T-helper 2 cell treated with Interferon-gamma antibody and Interleukin-4, amounts not matched to agents 5 μg/mL and 100 μg/mL, for 36 hours (primary cell): ENCODE measurements at places on chromosomes 2 and 18.

GRCh38 chr2:119819846-119820245, 60.1 kb downstream of the PTPN4 start:
- DNase-seq, result no peak

GRCh38 chr18:75533950-75534349, 106.4 kb upstream of the SMIM21 start:
- DNase-seq, result no peak

- peak; percentile 60 for DNase-seq
These were observed 60.4 kb downstream of the RHOB start for GRCh38 chr2:20507166-20507692.

GRCh38 chr2:234368861-234369261, 128.0 kb downstream of the ARL4C start:
- peak; percentile 52 for DNase-seq

- no peak for DNase-seq
These were observed 9.4 kb downstream of the SMAD4 start for GRCh38 chr18:51039138-51040112.

DNA sequence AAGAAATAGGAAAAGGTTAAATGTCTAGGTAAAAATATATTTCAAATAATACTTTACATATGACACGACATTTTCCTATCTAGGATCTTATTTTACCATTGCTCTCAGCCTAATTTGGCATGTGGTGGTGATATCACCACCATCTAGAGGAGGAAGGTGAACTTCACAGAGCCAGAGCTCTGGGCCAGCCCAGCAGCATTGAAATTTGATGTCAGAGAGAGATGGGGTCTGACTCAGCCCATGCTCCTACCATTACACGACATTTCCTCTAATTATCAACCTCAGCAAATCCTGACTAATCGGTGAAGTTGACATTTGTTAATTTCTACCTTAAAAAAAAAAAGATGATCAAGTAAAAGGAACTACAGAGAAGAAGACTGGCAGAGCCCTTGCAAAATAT, 42.3 kb downstream of the LRRTM4 start:
- DNase-seq, result no peak

DNA sequence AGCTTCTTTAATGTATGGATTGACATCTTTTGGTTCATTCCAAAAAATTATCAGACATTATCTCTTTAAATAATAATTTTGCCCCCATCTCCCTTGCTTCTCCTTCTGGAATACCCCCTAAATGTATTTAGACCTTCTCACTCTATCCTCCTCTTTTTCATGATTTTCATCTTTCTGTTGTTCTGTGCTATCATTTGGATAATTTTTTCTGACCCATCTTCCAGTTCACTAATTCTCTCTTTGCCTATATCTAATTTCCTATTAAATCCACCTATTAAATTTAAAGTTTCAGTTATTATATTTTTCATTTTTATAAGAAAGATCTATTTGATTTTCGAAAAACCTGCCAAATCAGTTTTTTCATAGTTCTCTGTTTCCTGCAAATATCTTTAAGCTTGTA, 67.8 kb upstream of the ODC1 start:
- no peak for DNase-seq

- DNase-seq, result no peak
These were observed 633 bp downstream of the BCL2 start for GRCh38 chr18:63318889-63319382.

DNA sequence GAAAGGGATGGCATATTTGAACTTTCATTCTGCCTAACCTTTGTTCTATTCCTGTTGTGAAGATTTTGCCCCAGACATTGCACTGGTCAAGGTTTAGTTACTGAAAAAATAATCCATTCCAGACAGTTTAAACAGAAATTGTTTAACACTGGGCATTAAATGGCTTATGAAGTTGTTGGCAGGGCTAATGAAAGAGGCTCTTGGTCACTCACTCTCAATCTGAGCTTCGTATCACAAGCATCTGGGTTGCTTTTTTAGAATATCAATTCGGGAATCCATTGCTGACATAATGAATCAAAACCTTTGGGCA, 8.0 kb upstream of the ACYP2 start:
- DNase-seq, result no peak

DNA sequence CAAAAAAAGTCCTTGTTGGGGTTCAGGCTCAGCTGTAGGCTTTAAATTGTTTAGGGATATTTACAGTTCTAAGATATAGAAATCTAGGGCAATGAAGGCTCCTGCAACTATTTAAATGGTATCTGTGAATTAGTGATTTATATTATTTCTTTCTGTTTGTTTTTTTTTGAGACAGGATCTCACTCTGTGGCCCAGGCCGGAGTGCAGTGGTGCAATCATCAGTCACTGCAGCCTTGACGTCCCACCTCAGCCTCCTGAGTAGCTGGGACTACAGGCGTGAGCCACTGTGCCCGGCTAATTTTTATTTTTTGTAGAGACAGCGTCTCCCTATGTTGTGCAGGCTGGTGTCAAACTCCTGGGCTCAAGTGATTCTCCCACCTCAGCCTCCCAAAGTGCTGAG, 32.3 kb upstream of the NDUFV2 start:
- no peak for DNase-seq

GRCh38 chr2:217650229-217650628, 352.6 kb downstream of the TNS1 start:
- no peak for DNase-seq

GRCh38 chr18:48136051-48136826, 205.8 kb upstream of the SMAD2 start:
- DNase-seq, result no peak

DNA sequence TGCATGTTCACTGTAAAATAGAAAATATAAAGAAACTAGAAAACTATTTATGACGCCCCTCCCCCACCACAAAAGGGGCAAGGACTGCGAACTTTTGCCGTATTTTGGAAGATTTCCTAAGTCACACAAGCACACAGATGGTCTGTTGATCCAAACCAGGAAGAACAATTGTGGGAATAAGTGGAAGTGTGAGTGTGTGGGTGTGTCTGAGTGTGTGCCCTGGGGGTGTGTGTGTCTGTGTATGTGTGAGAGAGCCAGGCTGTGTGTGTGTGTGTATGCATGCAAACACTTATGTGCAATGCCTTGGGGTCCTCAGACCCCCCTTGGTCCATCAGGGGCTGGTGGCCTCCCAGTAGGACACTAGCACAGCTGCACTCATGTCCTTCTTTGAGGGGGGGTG, 43.1 kb downstream of the HPCAL1 start:
- no peak for DNase-seq

DNA sequence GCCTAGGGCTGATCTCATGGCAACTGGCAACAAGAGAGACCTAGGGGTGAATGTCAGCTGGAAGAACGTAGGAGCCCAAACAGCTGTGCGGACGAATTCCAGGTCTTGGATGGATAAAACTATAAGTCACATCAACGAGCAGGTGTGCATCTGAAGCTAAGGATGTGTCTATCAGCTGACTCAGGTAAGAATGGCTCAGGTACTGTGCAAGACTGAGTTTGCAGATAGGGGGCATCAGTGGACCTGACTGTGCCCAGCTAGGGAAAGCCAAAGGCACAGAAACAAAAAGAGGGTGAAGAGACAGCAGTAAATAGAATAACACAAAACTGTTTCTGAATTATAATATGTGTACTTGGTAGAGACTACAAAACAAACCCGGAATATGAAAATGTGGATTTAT, 357.3 kb downstream of the ZEB2 start:
- DNase-seq, result no peak

DNA sequence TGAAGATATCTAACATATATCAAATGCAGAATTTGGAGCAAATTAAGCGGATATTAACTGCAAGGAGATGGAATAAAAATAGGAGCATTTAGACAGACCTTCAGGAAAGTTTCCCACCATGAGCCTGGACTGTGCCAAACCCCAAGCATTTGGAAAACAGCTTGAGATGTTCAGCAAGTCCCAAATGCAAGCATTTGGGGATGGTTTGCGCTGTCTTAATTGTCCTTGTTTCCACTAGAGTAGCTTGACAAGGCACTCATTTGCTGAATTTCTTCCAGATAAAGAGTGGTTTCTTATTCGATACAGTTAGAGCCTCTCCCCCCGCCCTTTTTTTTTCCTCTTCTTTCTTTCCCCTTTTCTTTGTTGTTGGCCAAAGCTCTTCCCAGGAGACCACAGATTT, 77.1 kb upstream of the CDC42EP3 start:
- DNase-seq, result no peak

- DNase-seq, result no peak
These were observed 7.0 kb downstream of the NCKAP5 start for GRCh38 chr2:133561045-133561852.

GRCh38 chr2:152236191-152236925, 60.8 kb upstream of the STAM2 start:
- DNase-seq, result no peak

DNA sequence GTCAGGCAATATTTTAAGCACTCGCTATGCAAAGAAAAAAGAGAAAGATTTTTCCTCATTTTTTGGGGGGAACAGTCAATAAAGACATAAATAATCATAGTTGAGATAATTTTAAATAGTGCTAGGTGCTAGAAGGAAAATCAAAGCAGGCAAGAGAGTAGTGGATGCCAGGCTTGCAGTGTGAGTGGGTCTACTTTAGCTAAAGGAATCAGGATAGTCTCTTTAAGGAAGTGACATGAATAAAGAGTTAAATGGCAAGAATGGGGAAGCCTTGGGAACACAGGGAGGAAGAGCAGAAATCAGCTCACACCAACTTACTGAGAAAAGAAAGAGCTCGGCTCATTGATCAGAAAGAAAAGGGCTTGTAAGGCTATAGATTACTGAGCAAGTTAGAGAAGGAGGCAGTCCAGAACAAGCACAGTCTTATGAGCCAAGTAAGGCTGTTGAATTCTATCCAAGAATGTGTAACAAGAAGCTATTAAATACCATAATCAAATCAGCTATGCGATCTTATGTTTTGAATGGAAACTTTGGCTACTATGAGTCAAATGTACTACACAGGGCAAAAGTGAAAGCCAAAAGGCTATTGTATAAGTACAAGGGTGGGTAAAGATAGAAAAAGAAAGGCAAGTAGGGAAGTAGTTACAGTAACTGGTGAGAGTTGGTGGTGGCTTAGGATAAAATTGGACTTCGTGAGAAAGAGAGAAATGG, 833.8 kb upstream of the PIK3C3 start:
- no peak for DNase-seq

- peak; percentile 59 for DNase-seq
These were observed 206.9 kb downstream of the ARL4C start for GRCh38 chr2:234289834-234290590.

- no peak for DNase-seq
These were observed at the start of gene PTH2R for GRCh38 chr2:208406474-208407451. Gene PTH2R (plus strand): TSS chr2:208406792. CDS start chr2:208407044, 252 bp downstream.

- no peak for DNase-seq
These were observed 16.8 kb upstream of the ATP8B1 start for GRCh38 chr18:57819671-57820460.

- no peak for DNase-seq
These were observed 7.6 kb upstream of the METTL21A start for GRCh38 chr2:207632575-207633493.

- no peak for DNase-seq
These were observed 50.0 kb upstream of the CTDP1 start for GRCh38 chr18:79629606-79630005.

- no peak for DNase-seq
These were observed 158.9 kb downstream of the PRPF40A start for GRCh38 chr2:152558158-152558984.

DNA sequence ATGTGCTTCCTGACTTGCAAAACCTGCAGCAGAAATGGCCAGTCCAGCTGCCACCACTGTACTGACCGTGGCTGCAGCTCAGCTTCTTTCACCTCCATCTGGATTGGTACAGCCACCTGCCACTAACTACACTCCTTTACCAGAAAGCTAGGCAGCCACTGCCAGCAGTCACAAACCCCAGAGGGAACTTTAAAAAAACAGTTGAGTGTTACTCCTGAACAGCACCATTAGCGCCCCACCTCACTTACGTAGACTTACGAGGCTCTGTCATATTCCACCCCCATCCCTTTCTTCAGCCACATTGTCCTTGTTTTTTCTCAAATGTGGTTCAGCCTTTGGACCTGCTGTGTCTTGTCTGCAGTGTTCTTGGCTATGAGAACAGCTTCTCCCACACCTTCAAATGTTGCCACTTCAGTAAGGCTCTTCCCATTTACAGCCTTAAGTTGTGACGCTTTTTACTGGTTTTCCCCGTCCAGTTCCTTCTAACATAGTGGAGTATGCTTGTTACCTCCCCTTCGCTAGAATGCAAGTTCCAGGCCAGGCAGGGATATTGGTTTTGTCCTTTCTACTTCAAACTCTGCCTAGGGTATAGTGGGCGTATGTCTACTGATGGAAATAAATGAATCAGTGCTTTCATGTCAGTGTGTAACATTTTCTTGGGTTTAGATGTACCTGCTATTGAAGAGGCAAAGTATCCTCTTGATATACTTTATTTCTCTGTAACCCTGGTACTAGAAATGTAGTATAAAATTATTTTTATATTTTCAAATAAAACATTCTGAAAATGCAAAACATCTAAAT, 17.0 kb downstream of the HNRNPA3 start:
- DNase-seq, result no peak

DNA sequence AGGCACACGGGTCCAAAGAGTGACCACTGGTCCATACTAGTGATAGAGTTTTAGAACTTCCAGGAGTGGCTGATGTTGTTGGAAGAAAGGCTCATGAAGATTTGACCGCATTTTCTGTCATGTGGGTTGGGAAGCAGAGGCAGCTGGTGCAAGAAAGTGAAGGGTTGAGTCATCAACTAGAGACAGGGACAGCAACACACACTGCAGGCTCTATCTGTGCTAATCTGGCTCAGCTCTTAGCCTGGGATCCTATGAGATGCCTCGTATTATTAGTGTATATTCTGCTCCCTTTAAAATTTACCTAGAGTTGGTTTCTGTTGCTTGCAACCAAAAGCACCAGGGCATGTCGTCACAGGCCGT, 2.5 kb upstream of the SH3RF3 start:
- no peak for DNase-seq

GRCh38 chr2:239275847-239276831, 124.7 kb downstream of the HDAC4 start:
- DNase-seq, result no peak

- DNase-seq, result peak; percentile 69
These were observed 21.1 kb downstream of the INPP5D start for GRCh38 chr2:233081232-233081730.

- no peak for DNase-seq
These were observed 2.3 kb upstream of the EPC2 start for GRCh38 chr2:148642112-148642744.

GRCh38 chr2:47499621-47500309, 96.8 kb downstream of the MSH2 start:
- no peak for DNase-seq

DNA sequence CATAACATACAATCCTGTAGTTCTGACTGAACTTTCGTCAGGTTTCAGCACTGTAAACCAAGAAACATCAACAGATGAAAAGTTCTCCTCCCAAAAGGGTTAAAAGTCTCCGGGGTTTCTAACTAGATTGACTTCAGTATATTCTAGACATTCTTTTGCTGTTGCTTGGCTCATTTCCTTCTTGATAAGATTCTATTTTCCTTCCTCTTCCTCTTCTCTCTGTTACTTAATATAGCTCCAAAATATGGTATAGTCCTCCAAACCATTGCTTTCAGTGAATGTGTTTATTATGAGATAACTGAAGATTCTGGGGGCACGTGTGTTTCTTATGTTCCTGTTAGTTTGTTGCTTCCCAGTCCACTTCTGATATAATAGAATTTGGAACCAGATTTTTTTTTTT, 46.4 kb upstream of the MAP4K3 start:
- no peak for DNase-seq

GRCh38 chr2:205769879-205770278, 87.6 kb downstream of the NRP2 start:
- no peak for DNase-seq
